ENCODE measurements at places on chromosomes 5 and 9.

DNA sequence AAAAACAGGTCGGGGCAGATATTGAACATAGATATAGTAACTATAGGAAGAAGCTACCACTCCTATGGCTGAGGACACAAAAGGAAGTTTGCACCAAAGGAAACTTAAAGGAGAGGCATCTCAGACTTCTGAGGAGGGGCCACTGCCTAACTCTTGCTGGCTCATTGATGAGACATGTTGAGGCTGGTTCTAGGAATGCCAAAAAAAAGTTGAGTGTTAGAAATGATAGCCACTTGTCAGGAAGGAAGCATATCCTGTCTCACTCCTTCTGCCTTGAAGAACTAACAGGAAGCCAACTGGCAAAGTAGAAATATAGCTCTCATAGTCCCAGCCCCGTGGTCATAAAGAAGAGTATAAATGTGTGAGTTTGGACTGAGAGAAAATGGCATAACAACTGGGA, 23.3 kb upstream of the STOM start:
- DNase-seq = no peak

DNA sequence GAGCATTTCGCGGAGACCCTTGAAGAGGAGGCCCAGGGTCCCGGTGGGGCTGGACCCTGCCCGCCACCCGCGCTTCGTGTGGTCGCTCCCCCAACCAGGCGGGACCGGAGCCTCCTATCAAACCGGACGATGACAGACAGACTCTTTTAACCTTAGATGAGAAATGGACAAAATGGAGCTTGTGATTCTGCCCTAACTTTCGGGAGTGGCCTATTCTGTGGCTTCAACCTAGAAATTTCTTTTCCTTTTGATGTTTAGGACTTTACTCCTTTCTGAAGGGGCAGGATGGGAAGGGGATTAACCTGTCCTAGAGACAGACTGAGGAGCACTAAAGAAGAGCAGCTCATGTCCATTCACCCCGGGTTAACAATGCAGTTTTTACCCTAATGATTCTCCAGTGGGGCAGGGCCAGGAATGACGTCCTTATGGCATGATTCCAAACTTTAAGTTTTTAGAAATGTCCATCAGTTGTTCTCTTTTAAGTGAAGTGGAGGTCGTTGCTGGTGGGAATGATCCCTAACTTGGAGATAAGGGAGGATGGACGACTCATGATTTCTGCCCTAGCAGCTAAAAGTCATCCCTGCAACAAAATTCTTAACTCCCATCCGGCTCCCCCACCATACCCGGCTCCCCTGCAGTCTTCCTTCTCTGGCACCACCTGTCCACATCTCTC, 1.0 kb downstream of the NIPSNAP3A start:
- DNase-seq = no peak

GRCh38 chr5:68749631-68750030, 344.2 kb upstream of the SLC30A5 start:
- DNase-seq = no peak

- DNase-seq = no peak
Measured at GRCh38 chr5:141657937-141658545, 6.8 kb upstream of the FCHSD1 start.

DNA sequence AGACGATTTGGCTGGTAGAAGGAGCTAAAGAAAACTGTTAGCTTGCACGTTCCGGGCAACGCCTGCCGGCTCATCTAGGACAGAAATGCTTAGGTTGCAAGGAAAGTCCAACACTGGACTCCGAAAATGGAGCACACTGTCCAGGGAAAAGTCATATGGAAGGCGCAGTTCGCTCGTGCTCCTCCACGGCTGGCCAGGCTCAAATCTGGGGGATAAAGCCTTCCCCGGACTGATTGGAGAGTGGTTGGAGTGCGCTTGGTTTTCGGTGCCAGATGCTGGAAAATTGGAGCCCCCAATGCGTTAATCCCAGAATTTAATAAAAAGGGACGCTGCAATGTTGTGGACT, 955 bp downstream of the CDH6 start:
- DNase-seq = no peak

GRCh38 chr5:160286947-160287346, 25.4 kb downstream of the CCNJL start:
- no peak for DNase-seq

DNA sequence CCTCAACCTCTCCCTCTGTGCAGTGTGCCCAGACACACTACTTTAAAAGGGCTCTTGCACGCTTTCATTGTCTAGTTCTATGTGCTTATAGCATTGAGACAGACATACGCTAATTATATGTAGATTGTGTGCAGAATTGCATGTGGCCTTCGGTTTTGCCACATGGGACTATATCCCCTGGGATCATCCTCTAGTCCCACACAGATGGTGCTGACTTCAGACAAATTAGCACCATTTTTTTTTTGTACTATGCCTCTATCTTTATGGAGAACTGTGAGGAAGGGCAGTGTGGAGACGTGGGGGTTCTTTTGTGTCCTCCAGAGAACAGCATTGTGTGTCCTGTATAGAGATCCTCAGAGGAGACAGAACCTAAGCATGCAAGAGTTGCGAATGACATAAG, 29.3 kb downstream of the PAPPA start:
- no peak for DNase-seq

- no peak for DNase-seq
Measured at GRCh38 chr9:98607787-98608186, 100.9 kb downstream of the GABBR2 start.

GRCh38 chr5:168818558-168818957, 239.4 kb upstream of the PANK3 start:
- peak; percentile 78 for DNase-seq

DNA sequence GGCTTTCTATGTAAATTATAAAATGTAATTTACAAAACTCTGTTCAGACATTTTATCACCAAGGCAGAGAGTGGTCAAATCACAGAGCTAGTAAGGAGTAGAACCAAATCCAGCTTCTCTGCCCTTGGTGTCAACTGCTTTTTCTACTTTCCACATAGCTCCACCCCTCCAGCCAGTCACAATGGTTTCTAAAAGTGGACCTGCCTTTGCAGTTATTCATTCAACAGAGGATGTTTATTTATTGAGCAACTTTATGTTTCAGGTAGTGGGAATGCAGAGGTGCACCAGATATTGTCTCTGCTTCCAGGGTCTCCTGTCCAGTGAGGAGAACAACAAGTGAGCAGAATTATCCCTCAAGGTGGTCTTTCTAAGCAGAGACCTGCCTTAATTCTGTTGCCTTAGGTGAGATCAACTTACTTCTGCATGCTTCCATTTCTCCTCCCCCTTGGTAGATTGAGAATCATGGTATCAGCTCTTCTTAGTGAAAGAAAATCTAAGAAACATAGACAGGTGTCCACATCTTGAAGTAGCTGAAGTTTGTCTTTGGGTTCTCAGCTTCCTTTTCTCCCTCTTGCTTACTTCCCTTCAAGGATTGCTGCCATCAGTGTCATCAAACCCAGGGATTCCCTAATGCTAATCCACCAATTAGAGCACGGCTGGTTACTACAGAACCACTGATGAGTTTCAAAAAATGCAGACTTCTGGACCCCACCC, 17.2 kb upstream of the PDCD1LG2 start:
- no peak for DNase-seq

GRCh38 chr5:126875303-126875785, 98.4 kb downstream of the LMNB1 start:
- no peak for DNase-seq

DNA sequence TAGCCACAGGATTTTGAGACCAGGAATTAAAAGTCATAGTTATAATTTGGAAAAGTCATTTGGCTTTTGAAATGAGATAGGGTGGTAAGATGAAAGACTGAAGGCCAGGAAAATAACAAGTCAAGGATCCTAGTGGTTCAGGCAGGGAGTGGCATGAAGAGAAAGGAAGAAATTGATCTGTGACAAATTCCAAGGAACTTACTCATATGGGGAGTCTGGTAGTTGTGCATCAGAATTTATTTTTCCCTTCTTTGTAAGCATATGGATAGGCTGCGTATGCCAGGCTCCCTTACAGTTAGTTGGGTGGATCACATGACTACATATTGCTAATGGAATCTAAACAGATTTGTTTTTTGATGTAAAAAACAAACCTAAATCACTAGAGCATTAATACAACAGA, 21.0 kb downstream of the ISL1 start:
- no peak for DNase-seq

DNA sequence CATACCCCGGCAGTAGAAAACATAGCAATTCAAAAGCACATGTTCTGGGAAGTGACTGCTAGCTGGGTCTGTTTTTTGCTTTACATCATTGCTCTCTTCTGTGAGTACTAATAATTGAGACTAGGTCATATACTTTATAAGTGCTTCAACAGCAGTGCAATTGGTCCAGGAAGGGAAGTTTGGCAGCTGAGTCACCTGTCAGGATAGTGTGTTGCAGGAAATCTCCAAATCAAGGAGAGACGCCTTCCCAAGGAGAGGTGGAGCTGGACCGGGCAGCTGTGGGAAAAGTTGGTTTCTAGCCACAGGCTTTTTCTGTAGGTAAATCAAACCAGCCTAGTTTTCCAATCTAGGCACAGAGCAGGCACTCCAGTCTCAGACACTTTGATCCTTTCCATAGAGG, 330.1 kb downstream of the ENC1 start:
- no peak for DNase-seq
